ENCODE measurements at places on chromosomes 2 and 18.

DNA sequence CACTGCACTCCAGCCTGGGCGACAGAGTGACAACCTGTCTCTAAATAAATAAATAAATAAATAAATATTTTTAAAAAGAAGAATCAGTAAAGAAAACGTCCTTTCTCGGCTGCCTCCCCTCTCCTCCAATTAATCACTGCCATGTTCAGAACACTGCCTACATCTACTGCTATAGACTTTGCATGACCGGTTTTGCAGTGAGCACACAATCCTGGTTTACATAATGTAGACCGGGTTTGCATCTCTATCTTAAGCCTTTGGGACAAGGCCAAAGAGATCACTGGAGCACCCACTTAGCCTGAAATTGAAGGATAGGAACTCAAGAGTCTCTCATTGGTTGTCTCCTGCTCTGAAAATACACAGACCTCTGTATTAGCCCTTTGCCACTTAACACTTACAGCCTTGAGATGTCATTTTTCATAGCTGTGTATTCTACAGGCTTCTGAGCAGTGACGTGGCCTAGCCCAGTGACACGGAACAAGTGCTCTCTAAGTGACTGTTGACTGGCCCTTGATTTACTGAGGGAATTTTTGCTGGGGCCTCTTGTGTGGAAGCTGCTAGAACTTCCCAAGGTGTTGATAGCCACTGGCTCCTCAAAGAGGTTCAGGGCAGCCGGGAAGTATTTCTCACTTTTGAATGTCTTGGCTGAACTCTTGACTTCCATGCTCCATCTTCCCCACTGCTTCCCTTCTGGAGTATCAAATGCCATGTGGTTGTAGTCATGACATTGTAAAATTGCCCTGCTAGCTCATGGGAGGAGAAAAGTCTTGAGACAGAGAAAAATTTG is 45.3 kb upstream of the CCBE1 start:
- no peak for DNase-seq

GRCh38 chr2:121555008-121555407 is 24.3 kb downstream of the RNU4ATAC start:
- DNase-seq: no peak

DNA sequence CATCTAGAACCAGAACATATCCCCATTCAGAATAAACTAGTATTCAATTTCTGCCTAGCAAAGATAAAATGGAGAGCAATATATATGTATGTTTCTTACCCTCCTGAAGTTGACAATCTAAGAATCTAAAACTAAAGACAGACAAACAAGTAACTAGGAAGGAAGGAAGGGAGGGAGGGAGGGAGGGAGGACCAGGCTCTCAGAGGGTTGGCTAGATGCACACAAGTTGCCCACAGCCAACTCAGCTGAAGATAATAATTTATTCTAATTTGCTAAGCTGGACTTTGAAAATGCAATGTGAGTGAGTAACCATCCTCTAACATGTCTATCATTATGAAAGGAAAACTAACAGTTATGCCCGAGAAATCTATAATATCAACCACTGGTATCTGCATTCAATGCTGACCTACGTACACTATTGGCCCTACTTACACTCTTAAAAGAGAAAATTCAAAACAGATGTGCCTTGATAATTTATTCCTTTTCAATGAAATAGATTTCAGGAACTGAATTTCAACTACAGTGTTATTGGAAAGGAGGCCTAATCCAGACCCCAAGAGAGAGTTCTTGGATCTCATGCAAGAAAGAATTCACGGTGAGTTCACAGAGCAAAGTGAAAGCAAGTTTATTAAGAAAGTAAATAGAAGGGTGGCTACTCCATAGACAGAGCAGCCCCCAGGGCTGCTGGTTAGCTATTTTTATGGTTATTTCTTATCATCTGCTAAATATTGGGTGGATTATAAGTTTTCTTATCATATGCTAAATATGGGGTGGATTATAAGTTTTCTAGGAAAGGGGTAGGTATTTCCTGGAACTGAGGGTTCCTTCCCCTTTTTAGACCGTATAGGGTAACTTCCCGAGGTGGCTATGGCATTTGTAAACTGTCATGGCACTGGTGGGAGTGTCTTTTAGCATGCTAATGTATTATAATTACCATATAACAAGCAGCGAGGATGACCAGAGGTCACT is 288.5 kb upstream of the SLC39A10 start:
- DNase-seq: no peak

GRCh38 chr2:147355706-147356105 is 489.1 kb upstream of the ACVR2A start:
- DNase-seq: no peak
